ENCODE measurements at places on chromosomes 5 and 9.

DNA sequence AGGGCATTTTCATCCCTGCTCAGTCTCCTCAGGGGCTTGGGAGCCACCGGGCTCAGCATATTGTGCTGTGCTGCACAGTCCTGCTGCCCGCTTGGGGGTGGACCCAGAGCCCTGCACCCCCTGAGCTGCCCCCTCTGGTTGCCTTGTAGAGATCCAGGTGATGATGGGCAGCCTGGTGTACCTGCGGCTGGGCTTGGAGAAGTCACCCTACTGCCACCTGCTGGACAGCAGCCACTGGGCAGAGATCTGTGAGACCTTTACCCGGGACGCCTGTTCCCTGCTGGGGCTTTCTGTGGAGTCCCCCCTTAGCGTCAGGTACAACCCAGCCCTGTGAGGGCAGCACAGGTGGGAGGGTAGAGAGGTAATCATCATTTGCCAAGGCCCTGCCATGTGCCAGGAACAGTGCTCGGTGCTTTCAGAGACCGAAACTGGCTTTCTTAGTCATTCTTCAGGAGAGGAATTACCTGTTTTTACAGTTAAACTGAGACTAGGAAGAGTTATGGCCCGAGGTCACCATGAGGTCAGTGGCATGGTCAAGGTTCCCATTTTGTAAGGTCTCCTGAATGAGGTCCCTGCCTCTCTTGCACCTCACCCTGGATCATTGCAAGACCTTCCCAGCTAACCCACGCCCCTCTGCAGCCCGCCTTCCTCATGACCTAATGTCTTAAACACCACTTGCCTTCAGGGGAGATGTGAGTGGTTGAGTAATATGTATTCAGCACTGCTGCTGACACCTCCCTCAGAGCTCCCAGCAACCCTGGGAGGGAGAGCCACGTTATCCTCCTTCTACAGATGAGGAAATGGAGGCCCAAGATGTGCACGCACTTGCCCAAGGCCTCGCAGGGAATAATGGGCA, 7.5 kb downstream of the NHP2 start:
- DNase-seq: peak; percentile 57

DNA sequence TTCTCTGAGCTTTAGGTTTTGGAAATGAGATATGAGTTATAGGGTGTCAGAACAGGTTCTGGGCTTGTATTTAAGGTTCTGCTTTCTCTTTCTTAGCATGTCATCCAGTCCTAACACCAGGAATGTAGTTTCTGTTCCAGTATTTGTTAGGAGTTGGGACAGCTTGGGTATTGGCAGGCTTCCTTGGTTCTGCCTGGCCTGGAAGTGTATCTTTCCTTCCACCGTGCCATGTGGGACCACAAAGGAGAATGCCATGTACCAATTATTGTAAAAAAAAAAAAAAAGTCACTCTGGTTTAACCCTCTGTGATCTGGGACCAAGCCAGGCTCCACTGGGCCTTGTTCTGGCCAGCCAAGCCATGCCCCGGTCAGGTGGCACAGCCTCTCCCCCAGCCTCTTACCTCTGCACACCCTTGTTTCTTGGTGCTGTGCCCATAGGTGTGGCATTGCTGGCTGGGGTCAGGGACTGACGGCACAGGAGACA, 47.8 kb downstream of the ARHGAP26 start:
- DNase-seq: peak; percentile 40

DNA sequence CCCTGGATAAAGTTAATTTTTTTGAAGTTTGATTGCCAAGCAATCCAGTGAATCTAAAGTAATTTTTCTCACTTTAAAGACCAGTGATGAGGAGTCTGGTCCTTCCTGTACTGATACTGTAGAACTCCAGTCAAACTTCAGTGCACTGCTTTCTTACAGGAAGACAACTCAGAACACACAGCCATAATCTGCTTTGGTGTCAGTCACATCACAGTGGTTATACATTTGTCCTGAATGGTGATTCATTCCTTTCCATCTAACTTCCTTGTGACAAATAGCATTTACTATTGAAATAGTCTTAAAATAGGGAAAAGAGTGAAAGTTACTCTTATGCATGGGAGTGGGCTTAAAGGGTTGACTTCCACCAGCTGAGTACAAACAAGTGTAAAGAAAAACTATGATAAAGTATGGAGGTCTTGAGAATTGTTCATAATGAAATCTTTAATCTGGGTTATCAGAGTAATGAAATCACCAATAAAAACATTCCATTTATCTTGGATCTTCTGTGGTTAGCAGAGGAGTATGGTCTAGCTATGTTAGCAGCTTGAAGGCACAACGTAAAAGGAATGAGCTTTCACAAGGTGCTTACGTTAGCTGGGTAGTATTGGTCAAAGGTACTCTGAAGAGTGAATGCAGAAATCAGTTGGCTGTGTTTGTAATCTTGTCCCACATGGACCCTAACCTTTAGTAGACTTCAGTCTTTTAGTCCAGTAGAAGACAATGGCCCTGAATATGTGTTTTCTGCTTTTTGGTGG, 41.5 kb downstream of the DCP2 start:
- DNase-seq: no peak

- DNase-seq: no peak
Measured at GRCh38 chr9:93261735-93262523, 78.0 kb downstream of the WNK2 start.

DNA sequence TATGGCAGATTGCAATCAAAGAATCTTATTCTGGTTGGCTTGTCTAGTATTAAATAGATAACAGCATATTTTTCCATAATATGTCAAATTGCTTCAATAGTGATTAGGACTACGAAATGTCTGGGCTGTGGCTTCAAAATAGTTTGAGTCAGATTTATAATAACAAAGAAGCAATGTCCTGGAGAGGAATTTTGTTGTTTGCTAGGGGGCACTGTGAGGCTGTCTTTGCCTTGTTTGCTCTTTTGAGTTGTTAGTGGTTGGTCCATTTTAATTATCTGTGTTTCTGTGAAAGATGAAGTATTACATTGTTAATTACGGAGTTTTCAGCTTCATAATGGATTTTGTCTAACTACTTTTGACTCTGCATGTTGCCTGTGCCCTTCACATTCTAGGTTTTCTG, 713.6 kb downstream of the TLE4 start:
- DNase-seq: no peak

- DNase-seq: no peak
Measured at GRCh38 chr9:132591751-132592314, 9.4 kb downstream of the BARHL1 start.

DNA sequence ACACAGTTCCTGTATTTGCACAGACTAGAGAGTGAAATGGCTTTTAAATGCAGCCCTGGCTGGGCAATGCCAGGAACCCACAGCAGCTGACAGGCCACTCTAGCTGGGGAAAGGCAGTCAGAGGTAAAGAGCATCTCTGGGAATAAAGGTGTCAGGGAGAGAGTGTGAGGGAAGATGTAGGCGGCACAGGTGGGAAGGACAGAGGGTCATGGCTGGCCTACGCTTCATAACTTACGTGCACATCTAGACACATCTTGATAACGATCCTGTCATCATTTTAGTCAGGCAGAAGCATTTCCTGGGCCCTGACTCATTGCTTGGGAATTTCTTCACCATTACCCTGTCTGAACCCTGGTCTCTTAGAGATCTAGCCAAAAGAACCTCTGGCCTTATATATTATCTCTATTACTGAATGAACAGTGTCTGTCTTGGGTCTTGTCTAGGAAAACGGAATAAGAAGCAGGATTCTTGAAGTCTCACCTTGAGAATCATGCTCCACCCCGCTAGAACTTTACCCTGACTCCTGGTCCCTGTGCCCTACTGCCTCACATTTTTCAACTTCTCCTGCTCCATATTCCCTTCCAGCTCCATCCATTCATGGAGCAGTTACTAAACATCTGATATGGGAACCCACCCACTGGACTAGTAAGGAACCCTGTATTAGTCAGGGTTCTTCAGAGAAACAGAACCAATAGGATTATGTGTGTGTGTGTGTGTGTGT, 106.4 kb upstream of the ELL2 start:
- DNase-seq: peak; percentile 57

- DNase-seq: no peak
Measured at GRCh38 chr5:79685627-79686026, 4.0 kb upstream of the CMYA5 start.
